ENCODE measurements at places on chromosomes 6 and 20. TPM values are rescaled to one million over a fixed set of nuclear protein-coding genes. Genes with fewer than 3 reads are reported as not detected.

DNA sequence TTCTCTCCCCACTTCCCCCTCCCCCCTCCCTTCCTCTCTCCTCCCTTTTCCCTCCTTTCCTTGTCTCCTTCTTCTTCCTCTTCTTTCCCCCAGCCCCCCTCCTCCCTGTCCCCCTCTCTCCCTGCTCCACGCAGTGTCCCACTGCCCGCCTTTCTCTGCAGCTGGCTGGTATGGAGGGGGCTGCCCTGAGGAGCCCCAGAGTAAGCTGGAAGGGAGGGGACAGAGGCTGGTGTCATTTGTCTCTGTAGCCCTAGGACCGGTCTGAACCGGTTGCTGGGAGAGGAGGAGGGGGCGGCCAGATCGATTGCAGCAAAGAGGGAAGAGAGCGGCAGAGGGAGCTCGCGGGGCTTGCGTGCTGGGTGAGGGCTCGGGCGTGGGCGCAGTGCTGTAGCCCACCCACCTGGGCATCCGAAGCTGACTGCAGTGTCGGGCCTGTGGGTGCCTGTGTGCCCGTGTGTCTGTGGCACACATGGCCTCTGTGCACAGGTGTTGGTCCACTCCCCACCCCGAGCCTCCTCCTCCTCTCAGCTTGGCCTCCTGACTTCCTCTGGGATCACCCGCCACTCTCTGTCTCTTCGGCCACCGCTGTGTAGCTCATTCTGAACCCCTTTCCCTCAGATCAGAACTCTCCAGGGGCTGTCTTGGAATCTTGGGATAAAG is 50.6 kb downstream of the SRC start:
- DNase-seq: no peak

The CGA gene
- not detected for total RNA-seq

The DPPA5 gene
- not detected for total RNA-seq

DNA sequence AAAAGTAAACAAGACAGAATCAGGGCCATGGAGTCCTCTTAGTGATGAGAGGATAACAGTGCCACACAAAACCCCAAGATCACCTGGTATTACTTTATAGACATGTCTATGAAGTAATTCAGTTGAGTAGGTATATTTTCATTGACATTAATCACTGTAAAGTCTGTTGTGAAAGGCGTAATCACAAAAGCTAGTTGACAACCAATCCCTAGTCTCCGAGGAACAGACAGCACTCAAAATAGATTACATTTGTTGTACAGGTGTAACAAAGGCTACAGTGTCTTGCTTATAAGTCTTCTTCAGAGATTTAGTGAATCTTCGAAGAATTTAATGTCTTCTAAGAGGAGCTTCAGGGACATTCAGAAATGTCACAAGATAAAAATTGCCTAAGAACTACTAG is 120.1 kb downstream of the TMEM200A start:
- no peak for DNase-seq

GRCh38 chr20:46698788-46699187 is 9.5 kb upstream of the TP53RK start:
- no peak for DNase-seq
